ENCODE measurements at places on chromosomes 2 and 18. TPM values are rescaled to one million over a fixed set of nuclear protein-coding genes. Genes with fewer than 3 reads are reported as not detected.

DNA sequence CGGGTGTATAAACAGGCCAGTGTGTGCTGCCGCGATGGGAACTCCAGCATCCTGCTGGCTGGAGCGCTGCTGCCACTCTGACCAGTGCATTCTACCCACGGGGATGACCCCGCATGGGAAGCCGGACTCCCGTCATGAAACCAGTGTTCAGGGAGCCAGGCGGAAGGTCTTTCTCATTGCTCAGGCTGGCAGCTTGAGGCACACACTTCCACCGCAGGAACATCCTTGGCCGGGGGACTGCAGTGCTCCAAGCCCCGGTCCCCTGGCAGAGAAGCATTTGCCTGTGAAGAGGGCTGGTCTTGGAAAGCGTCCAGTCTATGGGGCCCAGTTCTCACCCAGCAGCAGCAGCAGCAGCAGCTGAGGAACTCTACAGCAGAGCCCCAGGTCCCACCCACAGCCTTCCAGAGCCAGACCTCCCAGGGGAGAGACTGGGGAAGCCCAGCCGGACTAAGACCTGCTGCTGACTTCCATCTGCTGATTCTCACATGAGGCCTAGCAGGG is 235.9 kb downstream of the KLHL29 start:
- no peak for DNase-seq

ALLC gene
- 0.59 TPM for polyA plus RNA-seq

GRCh38 chr2:44970846-44971450 is 29.4 kb downstream of the SIX3 start:
- DNase-seq = no peak

ABCB6 gene
- 31.0 TPM for polyA plus RNA-seq

TSHZ1 gene
- 10.7 TPM for polyA plus RNA-seq

DNA sequence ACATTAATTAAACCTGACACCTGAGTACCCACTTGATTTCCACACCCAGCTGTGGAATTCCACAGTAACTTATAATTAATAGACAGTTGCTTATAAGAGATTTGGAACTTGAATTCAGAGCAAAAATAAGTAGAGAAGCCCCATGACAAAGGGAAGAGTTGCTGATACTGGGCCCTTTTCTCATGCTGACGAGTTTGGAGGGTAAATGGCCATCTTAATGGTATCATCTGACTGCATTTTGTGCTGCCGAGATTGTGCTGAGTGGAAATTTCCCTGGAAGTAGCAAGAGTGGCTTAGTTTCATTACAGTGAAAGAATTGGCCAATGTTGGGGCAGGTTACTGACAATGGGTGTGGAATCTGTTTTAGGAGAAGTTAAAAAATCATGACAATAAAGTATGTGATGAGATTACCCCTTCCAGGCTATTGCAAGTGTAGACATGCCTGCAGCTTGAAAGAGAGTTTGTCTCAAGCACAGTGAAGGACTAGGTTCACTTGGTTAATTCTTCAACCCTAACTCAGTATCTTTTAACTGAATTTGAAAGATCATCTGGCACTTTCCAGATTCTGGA is 49.9 kb downstream of the VSNL1 start:
- no peak for DNase-seq

HNMT gene
- polyA plus RNA-seq = 9.9 TPM

Measured in heart right ventricle (tissue), 16 donors.